ENCODE measurements at places on chromosomes 16 and 17.
A peak's percentile ranks its signal among the peaks of the same experiment; 100 is the strongest.

- DNase-seq, result no peak
Observed at GRCh38 chr17:9948928-9949327, 43.9 kb upstream of the RCVRN start.

GRCh38 chr16:83838151-83838550 lies 30.4 kb downstream of the HSBP1 start:
- DNase-seq, result no peak

- peak; percentile 63 for DNase-seq
Observed at GRCh38 chr17:80477647-80478478, 1.5 kb upstream of the NPTX1 start.

DNA sequence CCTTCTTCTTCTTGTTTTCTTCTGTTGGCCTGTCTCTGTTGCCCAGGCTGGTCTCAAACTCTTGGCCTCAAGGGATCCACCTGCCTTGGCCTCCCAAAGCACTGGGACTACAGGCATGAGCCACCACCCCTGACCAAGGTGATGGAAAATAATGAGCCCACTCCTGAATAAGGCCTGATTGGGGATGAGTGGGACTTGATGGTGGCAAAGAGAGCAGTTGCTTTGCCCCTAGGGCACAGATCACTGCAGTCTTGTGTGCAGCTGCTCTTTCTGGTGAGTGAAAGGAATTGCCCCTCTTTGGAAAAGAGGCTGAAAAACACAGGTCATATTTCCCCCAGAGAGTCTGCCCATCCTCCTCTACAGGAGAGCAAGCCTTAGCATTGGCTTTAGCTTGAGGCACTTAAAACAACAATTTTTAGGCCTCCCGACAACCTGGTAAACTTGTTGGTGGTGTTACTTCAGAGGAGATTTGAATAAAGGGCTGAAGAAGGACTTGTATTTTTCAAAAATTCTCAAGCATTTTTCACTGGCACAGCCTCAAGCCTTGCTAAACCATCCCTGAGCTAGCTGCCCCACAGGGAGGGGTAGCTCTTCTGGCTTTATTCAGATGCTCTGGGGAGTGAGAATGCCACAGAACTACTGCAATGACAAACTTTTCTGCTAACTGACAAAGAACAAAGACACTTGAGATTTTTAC lies 6.1 kb upstream of the PDP2 start:
- DNase-seq, result no peak

DNA sequence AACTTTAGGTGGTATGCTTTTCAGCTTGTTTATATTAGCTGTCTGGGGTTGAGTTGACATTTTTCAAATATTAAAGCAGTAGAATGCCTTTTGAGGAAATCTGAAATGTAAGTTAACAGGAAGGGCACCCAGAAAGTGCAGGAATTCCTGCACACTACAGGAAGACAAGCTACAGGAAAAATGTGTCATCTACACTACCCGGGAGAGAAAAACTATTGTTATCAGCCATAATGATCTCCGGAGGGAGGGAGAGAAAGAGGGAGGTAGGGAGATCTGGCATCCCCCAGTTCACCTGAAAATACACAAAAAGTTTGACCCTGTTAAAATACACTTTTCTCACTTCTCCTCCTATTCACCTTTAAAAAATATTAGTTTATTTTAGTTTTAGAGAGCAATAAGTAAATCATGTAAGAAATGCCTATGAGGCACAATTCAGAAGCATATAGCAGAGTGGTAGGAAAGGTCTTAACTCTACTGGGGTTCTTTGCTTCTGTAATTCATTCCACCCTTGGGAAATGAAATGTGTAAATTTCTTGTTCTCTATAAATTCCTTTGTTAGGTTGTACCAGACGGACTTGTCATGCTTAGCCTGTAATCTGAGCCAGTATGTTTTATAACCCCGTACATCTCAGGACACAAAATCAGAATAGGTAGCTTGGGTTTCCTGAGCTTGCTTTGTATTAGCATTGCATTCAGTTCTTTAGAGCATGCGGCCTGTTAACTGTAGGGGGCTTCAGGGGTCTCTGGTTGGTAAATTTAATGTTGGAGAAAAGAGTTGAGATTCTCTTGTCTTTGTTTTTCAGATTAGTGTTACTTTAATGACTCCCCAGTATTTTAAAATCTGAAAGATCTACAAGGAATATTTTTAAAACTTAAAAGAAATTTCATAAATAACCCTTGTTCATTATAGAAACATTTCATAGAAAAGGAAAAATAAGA lies 3.3 kb downstream of the MAP2K6 start:
- no peak for DNase-seq

DNA sequence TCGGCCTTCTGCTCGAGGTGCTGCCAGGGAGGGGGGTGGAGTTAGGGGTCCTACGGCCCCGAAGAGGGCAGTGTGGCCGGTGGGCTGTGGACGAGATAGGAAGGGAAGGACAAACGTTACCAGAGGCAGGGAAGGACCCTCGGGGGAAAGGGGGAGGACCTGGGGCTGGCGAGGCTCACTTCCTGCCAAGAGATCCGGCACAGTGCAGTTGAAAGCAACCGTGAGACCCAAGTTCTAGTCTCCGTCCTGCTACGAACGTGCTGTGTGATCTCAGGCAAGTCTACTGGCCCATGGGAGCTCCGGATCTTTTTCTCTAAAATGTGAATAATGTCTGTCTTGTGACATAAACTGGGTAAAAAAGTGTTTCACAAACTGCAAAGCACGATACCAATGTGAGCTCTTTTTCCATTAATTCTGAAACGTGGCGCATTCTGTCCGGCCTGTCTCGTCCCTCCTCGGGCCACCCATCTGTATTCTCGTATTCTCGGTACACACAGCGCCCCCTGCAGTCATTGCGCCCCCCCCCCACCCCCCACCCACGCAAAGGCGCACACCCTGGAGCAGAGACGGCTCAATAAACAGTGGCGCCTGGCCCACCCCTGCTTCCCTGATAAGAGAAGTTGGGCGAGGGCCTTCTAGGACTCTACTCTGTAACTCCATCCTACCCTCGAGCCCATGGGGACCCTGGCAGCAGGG lies 8.8 kb downstream of the CYGB start:
- no peak for DNase-seq

DNA sequence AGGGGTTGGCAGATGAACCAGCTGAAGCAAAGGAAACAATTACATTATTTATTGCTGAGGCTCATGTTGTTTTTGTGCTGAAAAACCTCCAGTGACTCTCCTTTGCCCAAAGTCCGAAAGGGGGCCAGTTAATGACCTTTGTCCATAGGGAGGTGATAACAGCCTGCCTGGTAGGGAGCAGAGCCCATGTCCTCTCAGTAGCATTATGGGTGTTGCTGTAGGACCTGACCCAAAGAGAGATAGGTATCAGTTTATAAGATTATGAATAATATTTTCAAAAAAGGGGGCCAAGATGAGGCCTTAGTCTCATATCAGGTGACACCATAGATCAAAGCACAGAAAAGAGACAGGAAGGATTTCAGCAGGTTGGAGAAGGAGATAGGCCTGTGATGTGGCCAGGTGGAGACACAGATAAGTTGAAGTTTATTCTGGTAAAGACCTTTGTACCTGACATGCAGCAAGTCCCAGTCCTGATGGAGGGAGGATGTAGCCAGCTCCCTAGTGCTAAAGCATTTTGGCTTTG lies 55.1 kb downstream of the CENPV start:
- DNase-seq, result no peak

- DNase-seq, result no peak
Observed at GRCh38 chr17:33868899-33869298, 386.2 kb upstream of the CCL2 start.

DNA sequence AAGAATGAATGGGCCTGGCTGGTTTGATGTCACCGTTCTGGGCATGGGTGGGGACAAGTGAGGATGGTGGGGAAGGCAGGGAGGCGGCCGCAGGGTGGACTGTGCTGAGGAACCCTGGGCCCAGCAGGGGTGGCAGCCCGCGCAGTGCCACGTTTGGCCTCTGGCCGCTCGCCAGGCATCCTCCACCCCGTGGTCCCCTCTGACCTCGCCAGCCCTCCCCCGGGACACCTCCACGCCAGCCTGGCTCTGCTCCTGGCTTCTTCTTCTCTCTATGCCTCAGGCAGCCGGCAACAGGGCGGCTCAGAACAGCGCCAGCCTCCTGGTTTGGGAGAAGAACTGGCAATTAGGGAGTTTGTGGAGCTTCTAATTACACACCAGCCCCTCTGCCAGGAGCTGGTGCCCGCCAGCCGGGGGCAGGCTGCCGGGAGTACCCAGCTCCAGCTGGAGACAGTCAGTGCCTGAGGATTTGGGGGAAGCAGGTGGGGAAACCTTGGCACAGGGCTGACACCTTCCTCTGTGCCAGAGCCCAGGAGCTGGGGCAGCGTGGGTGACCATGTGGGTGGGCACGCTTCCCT lies 6.5 kb upstream of the SERPINF1 start:
- DNase-seq, result peak; percentile 20

- DNase-seq, result no peak
Observed at GRCh38 chr17:33310296-33310695, 17.2 kb upstream of the ASIC2 start.

DNA sequence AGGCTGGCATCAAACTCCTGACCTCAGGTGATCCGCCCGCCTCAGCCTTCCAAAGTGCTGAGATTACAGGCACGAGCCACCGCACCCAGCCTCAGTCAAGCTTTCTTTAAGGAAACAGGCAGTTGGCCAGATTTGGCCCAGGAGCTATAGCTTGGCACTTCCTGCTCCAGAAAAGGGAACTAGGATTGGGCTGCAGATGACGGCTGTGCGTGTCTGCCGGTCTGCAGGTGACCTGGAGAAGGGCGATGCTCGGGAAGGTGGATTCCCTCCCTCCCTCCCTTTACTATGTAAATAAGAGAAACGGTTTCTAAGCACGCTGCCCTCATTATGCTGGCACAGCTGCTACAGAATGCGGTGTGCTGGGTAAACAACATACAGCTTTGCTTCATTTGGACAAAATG lies 215.9 kb downstream of the RPTOR start:
- DNase-seq, result peak; percentile 92

DNA sequence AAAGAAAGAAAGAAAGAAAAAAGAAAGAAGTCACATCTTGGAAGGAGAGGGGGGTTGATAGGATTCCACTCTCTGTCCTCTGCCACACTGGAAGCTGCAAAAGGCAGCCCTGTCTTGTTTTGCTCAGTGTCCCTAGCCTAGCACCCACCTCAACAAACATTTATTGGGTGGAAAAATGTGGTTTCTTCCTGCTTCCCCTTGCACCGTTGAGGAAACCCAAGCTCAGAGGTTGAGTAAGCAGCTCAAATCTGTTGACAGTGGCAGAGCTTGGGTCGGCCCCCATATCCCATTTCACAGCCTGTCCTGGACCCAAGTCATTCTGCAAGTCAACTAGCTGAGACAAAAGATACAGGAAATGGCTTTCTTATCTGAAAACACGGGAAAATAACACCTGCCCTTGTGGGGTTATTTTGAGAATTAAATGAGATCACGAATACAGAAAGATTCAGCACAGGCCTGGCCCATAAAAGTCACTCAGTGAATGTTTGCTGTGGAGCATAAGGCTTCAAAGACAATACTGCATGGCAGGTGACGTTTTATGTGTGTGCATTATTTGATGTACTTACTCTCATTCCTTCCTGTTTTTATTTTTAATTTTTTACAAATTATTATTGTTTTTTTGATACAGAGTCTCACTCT lies 63.6 kb downstream of the SCNN1B start:
- DNase-seq, result no peak

- peak; percentile 19 for DNase-seq
Observed at GRCh38 chr17:82399041-82399441, 19.1 kb upstream of the HEXD start.

GRCh38 chr16:6160871-6161270 lies 1063.3 kb upstream of the EEF2KMT start:
- DNase-seq, result no peak

GRCh38 chr16:12239226-12239625 lies 262.7 kb downstream of the SNX29 start:
- DNase-seq, result peak; percentile 32

- no peak for DNase-seq
Observed at GRCh38 chr16:55077266-55077665, 146.6 kb downstream of the IRX5 start.

GRCh38 chr16:12767897-12768296 lies 35.8 kb downstream of the CPPED1 start:
- DNase-seq, result no peak

DNA sequence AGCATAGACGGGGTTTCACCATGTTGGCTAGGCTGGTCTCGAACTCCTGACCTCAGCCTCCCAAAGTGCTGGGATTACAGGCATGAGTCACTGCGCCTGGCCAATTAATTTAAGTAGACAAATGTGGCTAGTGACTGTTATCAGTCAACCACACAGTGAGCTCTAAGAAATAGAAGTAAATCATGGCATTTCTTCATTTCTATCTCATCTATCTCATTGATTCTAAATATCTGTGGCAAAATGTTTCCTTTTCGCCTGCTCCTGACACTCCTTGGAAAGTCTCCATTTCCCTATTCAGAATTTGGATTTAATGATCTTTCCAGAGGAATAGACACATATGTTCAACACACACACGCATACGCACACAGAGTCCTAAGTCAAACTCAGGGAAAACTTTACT lies 81.3 kb downstream of the HIC1 start:
- DNase-seq, result no peak

GRCh38 chr16:68179855-68180254 lies 56.1 kb downstream of the ESRP2 start:
- no peak for DNase-seq

GRCh38 chr16:30903002-30903401 lies 6.6 kb downstream of the CTF1 start:
- no peak for DNase-seq

- no peak for DNase-seq
Observed at GRCh38 chr16:29139261-29139802, 154.5 kb downstream of the LAT start.

GRCh38 chr16:27564224-27564623 lies 14.3 kb downstream of the KATNIP start:
- no peak for DNase-seq

DNA sequence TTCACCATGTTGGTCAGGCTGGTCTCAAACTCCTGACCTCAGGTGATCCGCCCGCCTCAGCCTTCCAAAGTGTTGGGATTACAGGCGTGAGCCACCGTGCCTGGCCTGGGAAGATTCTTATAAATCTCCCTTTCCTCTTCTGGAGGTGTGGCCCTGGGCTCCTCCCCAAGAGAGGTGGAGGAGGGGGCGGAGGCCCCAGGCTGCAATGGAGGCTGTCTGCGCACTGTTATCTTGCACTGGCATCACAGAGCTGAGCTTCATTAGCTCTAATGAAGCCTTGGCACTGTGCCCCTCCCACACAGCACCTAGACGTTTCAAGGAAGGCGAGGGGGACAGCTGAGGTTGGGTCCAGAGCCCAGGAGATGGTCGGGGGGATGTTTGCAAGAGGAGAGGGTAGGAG lies 7.5 kb downstream of the ARHGAP23 start:
- no peak for DNase-seq

DNA sequence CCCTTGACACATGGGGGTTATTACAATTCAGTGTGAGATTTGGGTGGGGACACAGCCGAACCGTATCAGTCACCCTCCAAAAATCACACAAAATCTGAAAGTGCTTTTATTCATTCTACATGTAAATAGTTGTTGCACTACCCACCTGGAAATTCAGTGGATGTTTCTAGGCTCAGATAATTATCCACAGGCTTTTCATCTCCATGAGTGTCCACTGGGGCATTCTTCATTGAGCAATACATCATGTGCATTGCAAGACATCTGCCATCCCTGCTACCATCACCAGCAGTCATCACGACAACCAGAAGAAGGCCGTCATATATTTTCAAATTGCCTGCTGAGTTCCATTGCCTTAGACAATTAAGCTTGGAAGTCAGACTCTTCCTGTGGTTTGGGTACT lies 330.8 kb downstream of the WWOX start:
- no peak for DNase-seq

GRCh38 chr16:67444259-67445125 lies 13.6 kb downstream of the HSD11B2 start:
- peak; percentile 20 for DNase-seq
